PC-9 (cell line): ENCODE measurements at places on chromosomes 16 and 17.

DNA sequence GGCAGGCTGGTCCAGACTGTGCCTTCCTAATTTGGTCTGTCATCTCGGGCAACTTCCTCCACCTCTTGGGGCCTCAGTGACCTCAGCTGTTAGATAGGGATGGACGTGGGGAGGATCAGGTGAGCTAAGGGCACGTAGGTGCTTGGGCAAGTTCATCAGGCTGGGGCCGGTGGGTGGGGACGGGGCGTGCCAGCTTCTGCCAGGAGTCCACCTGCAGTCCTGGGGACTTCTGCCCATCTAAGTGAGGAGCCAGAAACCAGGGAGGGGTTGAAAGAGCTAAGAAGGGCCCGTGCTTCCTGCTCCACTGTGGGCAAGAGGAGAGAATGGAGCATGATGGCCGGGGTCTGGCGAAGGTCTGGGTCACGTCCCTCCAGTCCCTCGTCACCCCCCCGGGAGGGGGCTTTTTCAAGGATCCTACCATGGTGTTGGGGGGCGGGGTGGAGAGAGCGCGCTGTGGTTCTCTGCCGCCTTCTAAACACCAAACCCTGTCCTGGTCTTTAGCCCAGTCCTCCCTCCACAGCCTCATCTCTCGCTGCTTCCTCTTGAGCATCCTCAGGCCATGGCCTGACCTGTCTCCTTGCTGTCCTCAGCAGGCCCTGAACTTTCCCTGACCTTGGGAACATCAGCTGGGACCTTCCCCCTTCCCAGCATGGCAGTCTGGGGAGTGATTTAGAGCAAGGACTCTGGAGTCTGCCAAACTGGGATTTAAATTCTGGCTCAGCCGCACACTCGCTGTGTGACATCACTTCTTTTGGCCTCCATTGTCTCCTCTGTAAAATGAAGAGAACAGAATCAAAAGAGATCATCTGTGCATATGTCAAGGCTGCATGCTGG, 21.6 kb downstream of the SPNS2 start:
- DNase-seq: no peak

- no peak for DNase-seq
These were observed 107.5 kb upstream of the ZNF750 start for GRCh38 chr17:82947051-82947991.

DNA sequence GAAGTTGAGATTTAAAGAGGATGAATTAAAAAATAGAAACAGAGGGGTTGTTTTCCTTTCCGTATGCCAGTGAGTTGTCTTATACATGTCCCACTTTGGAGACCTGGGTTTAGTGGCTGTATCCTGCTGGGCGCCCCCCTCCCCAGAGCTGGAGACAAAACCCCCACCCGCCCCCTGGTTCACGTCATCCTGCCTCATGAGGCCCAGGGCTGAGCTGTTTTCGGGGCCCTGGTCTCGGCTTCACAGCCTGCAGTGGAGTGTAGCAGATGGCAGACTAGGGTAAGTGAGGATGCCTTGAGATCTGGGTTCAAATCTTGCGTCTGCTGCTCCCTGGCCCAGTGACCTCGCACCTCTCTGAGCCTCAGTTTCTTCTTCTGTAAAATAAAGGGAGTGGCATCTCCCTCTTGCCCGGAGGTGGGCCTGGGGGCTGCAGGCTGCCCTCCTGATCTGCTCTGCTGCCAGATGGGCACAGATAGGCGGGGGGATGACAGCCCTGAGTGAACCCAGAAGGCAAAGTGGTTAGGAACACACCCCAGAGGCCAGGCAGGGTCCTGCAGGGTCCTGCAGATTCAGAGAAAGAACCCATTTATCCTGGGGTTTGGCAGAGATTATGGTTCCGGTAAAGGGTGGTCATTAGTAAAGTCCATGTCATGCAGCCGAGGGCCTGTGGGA, 45.1 kb downstream of the SOCS3 start:
- DNase-seq: no peak

DNA sequence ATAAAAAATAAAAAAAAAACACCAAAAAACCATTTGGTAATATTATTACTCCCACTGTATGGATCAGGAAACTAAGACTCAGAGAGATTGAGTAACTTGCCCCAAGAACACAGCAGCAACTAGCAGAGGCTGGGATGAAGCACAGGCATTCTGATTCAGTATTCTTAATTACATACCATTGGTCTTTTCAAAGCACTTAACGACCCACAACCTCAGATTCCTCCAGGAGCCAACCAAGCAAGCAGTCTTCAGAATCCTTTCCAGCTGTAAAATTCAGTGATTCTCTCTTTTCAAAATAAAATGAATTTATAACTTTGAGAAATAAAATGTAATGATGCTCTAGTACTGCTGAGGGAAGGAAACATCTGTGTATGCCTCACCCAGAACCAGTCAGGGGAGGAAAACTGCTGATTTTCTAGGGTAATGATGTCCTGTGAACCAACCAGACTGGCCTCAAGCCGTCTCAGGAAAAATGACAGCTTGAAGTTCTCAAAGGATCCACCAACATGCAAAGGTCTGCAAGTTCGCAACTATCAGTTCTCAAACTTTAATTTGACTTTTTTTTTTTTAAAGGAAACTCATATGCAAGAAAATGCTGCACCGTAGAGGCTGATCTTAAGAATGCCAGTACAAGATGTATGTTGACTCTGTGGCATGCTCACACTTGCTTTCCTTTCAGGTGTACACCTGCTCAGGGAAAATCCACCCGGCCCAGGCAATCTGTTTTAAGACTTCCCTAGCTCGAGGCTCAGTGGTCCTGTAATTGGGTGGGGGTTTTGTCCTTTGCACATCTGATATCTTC, 9.0 kb downstream of the CUEDC1 start:
- DNase-seq: no peak

GRCh38 chr16:71287454-71287853, 1.7 kb downstream of the CMTR2 start:
- no peak for DNase-seq

- DNase-seq: no peak
These were observed 4.4 kb downstream of the GABARAPL2 start for GRCh38 chr16:75570396-75571065.

DNA sequence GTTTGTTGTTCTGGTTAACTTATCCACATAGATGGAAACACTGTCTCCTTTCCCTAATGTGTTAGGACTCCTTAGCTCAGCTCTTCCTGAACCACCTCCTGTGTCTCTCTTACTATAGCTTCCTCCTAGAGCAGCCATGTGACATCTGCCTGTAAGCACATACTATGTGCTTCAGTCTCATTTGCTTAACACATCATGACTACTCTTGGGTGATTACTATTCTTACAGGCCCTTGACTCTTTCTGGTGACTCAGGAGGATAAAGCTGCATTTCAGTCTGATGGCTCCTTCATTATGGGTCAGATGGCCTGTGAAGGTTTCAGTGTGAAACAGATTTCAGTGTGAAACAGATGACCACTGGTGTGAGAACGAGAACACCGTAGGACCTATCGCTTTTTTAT, 320 bp upstream of the KRTAP4-2 start:
- no peak for DNase-seq

DNA sequence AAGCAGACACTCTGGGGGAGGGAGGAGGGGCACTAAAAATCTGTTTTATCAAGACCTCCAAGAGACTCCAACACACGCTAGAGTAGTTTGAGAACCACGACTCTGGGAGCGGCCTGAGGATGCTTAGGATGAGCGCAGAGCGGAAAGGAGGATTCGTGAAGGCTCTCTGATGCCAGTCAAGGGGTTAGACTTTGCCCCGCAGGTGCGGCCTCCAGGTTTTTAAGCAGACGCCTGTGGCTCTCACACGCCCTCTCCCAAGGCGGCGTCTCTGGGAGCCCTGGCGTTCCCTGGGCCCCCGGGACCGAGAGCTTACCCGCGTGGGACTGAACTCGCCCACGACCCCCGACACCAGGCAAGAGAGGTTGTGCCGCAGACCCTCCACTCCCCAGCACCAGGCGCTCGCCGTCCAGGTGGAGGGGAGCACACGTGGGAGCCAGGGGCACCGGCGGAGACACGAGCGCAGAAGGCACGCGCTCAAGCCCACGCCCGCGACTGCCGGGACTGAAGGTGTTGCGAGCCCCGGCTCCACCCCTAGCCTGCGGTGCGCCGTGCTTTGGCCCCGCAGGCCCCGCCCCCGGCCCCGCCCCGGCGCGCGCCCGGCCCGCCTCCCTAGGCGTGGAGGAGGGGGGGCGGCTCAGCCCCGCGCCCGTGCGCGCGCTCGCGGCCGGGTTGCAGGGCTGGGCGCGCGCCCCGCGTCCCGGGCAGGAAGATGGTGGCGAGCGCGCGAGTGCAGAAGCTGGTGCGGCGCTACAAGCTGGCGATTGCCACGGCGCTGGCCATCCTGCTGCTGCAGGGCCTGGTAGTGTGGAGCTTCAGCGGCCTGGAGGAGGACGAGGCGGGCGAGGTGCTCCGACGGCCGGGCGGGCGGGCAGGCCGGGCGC, at the start of gene XYLT2:
Gene XYLT2 (plus strand): TSS at position 695 of the 881 bp plus-strand sequence. CDS start 15 bp downstream, at position 710.
- DNase-seq: peak; percentile 38
